ENCODE measurements at places on chromosomes 2 and 18.
A peak's percentile ranks its signal among the peaks of the same experiment; 100 is the strongest.

- peak; percentile 86 for DNase-seq
Measured at GRCh38 chr2:64522843-64523428, 1.2 kb upstream of the AFTPH start.

GRCh38 chr2:96821113-96821675 is 5.1 kb downstream of the CNNM3 start:
- DNase-seq, result no peak

GRCh38 chr2:10601866-10602566 is 87.8 kb downstream of the NOL10 start:
- DNase-seq, result no peak

GRCh38 chr2:150090031-150090430 is 397.4 kb downstream of the RND3 start:
- DNase-seq, result no peak

DNA sequence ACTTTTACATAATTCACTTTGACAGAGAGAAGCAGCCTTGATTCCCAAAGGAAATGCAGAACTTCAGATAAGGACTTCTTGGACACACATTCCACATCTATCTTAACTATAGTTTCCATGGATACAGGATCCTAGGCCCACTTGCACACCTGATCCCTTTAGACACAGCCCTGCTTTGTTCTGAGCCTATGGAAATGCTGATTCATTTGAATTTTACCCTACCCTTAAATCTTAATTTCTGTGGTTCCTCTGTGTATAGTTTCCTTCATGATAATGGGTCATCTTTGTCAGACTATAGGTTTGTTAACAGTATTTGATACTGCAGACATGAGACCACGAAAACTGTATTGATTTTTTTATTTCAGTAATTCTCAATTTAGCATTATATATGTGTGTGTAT is 77.4 kb downstream of the ACTR3 start:
- DNase-seq, result no peak

DNA sequence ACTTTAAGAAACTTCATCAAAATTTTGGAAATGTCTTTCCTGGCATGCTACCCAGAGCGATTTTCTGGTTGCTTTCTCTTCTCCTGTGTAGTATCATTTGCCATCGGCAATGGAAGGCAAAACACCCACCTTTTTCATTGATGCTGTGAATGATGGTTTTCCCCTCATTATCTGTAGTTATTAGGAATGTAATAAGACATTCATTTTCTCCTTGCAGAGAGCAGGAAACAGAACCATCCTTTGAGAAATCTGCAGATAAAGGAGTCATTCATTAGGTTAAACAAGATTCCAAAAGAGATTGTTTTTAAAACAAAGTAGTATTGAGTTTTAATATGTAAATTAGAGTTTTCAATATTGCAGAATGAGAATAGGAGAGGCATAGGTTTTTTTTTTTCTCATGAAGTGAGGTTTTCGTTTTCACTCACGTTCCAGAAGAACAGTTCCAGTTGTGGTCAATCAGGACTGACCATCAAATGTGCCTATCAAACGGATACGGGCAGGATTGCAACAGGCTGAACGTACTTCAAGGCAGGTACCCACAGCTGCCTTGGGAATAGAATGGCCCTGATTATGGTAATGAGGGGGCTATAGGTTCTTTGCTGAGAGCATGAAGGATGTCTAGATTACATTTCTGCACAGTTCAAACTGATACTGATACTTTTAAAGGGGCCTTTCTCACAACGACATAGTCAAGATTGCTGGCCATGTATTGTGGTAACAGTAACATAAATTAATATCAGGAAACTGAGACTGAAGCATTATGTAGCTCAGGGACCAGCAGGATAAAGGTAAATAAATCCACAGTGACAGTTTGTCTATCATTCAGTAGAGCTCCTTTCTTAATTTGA is 49.8 kb upstream of the PLA2R1 start:
- DNase-seq, result no peak

- no peak for DNase-seq
Measured at GRCh38 chr2:127356531-127356930, 31.2 kb downstream of the MAP3K2 start.

DNA sequence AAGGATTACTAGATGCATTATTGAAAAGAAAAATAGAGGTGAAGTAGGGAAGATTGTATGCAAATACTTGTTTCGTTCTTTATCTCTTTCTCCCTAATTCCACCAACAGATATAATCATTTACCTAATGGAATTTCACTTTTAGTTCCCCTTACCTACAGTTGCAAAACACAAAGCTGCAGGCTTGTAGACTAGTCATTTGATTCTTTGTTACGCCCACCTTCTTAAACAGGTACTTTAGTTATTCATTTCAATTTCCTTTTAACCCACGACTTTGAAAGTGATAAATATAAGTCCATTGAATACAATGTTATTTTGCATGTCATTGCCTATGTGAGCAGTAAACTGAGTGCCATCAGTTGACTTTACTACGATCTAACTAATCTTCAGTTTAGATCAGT is 3.9 kb upstream of the HRH4 start:
- no peak for DNase-seq

DNA sequence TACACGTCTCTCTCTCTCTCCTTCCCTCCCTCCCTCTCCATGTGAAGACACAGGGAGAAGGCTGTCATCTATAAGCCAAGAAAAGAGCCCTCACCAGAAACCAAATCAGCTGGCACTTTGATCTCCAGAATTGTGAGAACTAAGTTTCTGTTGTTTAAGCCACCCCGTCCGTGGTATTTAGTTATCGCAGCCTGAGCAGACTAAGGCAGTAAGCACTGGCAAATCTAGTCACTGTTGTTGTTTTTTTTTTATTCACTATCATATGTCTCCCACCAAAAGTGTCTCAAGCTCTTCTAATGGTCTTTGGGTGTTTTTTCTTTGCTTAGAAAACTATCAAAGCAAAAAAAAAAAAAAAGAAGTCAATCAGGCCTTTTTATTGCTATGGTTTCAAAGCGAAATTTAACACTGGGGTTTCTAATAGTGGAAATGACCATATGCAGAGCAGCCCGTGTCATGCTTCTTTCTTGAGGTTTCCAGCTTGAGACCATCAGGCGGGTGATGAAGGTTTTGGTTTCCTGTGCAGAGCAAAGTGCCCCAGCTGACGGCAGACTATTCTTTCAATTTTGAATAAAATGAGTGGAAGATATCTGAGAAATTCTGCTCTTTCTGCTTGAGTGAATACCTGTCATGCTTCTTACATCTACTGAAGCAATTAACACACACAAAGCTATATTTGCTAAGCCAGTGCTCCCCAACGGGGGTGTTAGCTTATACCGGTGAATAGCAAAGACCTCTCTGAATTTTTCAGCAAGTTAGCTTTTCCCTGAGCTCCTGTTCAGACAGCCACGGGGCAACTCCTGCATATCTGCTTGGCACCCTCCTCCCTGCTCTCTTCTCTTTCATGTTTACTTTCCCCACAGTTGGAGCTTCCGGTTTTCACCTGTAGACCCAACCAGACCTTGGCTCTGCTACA is 394.1 kb upstream of the ATP5MC3 start:
- peak; percentile 38 for DNase-seq

GRCh38 chr2:16022548-16023240 is 82.3 kb downstream of the MYCN start:
- no peak for DNase-seq

GRCh38 chr2:169562519-169562918 is 11.1 kb downstream of the FASTKD1 start:
- peak; percentile 30 for DNase-seq
